ENCODE measurements at places on chromosomes 13 and 19.

DNA sequence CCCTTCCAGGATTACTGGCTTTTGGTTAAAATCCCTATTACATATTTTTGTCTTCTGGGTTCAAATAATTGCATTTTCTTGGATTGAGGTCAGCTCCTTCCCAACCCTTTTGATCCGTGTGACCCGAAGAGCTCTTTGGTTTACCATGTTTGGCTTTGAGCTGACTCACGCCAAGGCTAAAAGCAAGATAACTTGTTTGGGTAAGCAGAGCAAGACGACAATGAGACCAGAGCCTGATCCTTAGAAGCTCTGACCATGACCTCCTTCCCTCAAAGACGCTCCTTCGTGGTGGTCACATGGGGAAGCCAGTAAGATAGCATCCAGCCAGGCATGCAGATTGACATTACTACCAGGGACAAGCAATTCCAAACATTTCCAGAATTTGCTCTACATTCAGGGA lies 153.8 kb downstream of the DCT start:
- DNase-seq = no peak

DNA sequence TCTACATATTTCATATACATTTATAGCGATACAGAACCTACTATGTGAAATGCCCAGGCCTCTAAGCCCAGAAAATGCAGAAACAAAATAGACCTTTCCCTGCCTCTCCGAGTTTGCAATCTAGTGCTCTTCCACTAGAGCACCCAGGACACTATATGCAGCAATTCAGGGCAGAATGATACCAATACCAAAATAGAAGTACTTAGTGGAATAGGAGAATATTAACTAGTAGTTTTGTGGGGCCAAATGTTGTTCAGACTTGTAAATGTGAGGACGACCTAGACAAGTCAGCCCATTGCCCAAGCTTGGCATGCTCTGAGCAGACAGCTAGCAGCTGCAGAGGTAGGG lies 35.8 kb upstream of the FLT1 start:
- DNase-seq = no peak

DNA sequence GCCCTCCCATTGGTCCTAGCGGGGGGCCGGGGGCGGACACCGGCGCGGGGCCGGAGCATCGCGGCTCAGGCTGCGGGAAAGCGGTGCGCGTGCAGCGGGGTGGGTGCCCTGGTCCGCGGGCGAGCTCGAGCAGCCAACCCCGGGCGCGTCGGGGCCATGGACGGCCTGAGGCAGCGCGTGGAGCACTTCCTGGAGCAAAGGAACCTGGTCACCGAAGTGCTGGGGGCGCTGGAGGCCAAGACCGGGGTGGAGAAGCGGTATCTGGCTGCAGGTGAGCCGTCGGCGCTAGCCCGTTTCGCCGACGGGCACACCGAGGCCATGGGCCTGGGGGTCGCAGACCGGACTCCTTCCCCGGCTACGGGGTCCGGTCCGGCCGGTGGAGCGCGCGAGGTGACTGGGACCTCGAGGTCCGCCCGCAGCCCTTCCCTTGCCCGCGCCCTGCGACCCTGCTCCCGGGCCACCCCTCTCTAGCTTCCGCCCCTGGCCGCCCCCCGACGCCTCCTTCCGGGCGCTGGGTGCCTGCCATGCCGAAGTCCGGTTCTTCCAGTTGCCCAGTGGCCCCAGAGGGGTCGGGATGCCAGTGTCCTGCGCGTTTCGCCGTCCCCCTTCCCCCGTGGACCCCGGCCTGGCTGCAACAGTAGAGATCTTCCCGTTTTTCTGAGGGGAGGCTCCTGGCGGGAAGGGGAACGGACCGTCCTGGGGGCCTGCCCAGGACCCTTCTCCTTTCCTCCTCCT lies at the start of gene REEP6:
REEP6 (plus strand) TSS at position 68 of the 735 bp plus-strand sequence; CDS start at position 157, 89 bp downstream.
- no peak for DNase-seq

DNA sequence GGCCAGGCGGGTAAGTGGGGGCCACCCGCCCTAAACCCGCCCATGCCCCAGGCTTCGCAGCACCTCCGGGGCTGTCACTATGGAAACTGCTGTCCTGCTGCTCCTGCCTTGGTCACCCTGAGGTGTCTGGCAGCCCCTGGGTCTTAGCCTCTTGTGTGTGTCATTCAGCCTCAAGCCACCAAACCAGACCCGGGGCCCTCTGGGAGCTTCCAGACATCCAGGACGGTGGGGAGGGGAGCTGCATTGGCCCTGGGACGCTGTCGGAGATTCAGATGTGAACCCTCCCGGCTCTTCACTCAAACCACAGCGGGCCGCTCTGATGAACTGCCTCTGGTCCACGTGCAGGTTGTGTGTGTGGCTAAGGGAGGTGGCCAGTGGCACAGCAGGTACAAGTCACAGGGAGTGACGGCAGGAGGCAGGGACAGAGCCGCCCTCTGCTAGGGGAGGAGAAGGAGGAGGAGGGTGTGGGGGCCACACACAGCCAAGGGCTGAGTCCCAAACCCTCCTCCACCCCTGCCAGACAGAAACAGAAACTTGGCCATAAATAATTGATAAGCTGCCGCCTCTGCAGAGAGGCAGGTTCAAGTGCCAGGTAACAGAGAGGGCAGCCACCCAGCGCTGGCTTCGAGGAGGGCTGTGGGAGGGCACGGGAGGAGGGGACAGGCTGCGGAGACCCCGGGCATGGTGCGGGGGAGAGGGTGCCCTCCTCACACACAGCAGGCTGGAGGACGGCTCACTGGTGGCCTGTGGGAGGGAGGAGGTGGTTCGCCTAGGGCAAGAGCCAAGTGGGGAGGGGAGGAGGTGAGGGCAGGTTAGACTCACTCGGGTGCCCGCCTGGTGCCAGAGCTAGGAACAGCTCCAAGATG lies 8.0 kb downstream of the NANOS3 start:
- DNase-seq = no peak

GRCh38 chr13:36713887-36714286 lies 40.1 kb downstream of the SERTM1 start:
- DNase-seq = no peak

Measured in stimulated activated CD8-positive, alpha-beta memory T cell treated with anti-CD3 and anti-CD28 coated beads, Interleukin-7, amount 100 ng/mL, for 1 hour (primary cell).